Brain pericyte (primary cell): ENCODE measurements at places on chromosomes 12 and 14.

- DNase-seq: no peak
Measured at GRCh38 chr14:82449926-82450468, 916.3 kb upstream of the SEL1L start.

- no peak for DNase-seq
Measured at GRCh38 chr14:42322531-42323284, 716.0 kb downstream of the LRFN5 start.

GRCh38 chr12:116885491-116885890 lies 4.2 kb upstream of the HRK start:
- no peak for DNase-seq

- no peak for DNase-seq
Measured at GRCh38 chr12:87074781-87075180, 818.6 kb upstream of the MGAT4C start.

DNA sequence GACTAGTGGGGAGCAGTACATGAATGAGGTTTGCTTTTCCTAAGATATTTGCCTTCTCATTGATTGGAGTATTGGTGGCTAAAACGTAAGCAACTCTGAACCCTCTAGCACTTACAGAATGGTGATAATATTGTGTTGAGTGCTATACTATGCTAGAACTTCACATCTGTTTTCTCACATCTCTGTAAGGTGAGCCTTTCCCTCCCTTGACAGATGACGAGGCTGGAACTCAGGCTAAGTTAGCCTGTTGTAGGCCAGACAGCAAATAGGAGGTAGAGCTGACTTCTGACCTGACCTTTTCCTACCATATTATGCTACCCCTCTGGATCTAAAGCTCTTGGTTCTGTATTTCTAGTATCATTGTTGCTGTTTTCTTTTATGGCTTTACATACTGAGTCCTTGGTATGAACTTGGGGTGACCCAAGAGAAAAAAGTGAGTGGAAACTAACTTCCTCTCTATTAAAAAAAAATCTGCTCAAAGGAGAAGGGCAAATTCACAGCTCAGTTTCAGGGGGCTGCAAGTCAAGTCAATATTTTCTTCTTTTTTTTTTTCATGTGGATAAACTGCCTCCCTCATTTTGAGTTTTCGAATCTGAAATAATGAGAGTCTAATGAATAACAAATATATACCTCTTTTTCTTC lies 85.9 kb downstream of the CRADD start:
- DNase-seq: no peak

DNA sequence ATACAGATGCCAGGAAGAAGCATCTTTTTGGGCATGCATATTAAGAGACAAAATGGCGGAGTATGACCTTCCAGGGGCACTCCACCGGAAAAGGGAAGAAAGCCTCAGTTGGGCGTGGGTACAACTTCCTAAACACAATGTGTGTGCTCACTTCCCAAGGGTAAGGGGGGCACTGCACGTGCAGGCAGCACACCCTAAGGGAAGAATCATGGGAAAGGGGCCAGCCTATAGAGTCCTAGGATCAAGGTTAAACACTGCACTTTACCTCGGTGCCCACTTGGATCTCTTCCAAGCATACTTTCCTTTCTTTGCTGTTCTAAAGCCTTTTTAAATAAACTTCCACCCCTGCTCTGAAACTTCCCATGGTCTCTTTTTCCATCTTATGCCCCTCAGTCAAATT lies 14.8 kb downstream of the OR6J1 start:
- no peak for DNase-seq

- DNase-seq: no peak
Measured at GRCh38 chr12:50181691-50182090, 14.5 kb upstream of the CERS5 start.

- no peak for DNase-seq
Measured at GRCh38 chr12:58537278-58537677, 383.0 kb downstream of the LRIG3 start.

DNA sequence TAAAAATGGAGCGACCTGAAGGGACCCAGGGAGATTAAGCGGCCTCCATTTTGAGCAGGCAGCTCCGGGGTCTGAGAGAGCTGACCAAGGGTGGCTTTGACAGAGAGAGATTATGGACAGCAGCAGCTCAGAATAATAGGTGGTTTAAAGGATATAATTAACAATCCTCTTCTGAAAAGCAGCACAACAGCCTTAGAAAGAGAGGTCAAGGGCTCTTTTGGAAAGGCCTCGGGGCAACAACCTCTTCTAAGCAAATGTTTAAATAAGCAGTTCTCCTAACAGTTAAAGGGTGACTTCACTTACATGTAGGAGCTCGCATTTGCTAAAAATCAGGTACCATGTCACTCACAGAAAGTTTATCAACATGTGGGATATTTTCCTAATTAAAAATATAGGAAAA lies 87.2 kb upstream of the FRMD6 start:
- no peak for DNase-seq

DNA sequence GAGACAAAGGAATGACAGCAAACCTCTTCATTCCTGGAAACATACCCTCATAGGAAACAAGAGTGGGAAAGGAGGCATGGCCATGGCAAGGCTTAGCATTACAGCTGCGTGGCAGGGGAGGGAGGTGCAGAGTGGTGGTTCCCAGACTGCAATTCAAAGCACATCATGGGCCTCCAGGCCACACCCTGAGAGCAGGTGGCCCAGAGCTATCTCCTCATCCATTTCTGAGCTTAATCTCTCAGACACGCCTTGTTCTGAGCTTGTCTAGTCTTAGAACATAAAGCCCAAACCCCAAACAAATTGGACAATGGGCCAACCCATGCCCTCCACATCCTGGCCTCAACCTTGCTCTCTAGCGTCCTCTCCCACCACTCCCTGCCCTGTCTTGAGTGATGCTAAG lies 5.9 kb upstream of the KRT3 start:
- no peak for DNase-seq

DNA sequence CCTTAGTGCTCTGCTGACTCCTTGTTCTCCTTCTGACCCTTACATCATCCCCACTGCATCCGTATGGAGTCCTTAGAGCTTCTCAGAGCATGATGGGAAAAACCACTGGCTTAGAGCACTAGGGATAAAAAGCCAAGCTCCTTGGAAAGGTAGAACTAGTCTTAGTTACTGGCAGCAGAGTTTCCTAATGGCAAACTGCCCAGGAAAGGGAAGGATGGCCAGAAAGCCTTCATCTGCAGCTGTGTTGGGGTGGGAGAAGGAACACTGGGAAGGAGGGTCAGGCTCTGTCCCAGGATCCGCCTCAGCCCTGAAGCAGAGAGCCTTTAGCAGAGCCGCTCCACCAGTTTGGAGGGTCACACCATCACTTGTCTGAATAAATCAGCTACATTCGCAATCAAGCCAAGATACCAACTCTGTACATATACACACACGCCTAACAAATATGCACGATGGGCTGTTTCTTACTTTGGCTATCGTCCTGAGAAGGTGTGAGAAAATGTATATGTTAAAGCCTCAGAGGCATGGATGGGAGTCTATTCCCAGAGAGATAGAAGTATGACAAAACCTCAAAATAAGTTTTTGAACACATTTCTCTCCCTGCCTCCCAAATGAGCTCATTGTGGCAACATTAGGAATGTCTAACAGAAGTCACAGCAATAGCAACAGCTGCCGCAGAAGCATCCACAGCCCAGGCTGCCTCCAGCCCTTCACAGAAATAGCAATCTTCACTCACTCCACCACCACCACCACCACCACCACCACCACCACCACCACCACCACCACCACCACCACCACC lies 18.6 kb upstream of the GALNT8 start:
- no peak for DNase-seq

DNA sequence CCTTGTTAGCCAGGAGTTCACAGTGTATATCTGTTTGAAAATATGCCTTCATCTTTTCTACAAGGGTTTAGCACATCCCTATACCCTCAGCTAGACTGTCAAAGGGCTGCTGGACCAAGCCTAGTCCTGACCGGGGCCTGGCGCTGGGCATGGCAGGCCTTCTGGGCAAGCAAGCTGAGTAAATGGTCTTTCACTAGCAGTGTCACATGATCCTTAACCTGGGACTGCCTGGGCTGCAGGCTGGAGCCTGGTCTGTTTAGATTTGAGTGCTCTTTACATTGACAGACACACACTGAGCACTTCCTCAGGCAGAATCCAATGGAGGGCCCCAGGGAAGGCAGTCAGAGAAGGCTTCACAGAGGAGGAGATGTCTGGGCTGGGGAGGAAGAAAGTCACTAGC lies 6.9 kb upstream of the AVIL start:
- no peak for DNase-seq

DNA sequence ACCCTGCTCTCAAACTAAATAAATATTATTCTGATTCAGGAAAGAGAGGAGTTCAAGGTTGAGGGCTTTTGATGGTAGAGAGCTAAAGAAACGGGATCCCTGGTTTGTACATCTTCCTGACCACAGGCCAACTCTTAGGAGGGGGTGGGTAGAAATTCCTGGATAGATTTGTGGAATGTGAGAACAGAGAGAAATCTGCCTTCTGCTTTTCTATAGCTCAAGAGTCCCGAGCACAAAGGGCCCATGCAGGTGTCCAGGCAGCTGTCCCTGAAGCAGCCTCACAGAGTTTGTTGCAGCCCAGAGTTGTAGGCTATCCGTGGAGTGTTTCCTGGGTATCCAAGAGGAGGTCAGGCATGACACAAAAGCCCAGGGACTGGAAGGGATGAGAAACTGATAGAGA lies 198.6 kb downstream of the BCAT1 start:
- DNase-seq: no peak
